ENCODE measurements at places on chromosomes 12 and 14.

GRCh38 chr12:59735231-59735630 lies 139.4 kb downstream of the SLC16A7 start:
- DNase-seq = no peak

GRCh38 chr12:89328151-89329030 lies 23.9 kb downstream of the DUSP6 start:
- no peak for DNase-seq

DNA sequence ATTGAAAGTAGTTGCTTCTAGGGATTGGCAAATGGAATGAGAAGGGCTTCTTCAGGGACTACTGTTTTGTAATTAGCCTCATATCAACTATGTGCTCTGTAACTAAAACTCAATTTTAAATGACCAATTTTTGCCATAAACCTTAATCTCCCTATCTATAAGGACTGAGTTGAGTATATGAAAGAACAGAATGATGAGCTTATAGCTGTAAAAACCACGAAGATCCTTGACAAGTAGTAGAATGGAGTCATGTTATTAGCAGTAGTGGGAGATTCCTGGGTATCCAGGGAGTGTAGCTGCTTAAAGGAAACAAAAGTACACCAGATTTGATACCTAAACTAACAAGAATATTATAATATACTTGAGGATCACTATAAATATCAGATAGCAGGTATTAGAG lies 28.0 kb downstream of the LGALS3 start:
- DNase-seq = no peak

DNA sequence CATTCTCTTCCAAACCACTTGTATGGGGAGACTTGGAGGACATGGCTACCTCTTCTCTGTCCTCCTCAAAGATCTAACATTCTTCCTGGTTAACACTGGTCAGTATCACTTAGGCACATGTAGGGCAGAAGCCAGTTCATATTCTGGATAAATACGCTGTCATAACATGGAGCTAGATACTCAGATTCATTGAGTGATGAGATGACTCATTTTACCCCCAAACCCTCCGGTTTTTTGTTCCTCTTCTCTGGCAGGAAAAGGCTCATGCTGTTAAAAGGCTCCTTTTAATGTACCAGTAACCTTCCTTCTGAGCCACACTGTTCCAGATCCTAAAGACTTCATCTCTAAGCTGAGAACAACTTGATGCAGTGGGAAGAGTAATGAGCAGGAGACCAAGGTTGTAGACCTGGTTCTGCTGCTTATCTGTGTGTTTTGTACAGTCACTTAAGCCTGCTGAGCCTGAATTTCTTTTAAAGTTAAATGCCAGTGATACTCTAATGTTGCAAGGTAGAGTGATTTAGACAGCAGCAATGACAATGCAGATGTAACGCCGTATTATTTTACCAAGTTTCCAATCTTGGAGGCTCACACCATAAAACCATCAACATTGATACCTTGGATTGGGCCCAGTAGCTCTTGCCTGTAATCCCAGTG lies 57.3 kb upstream of the ELK3 start:
- no peak for DNase-seq

DNA sequence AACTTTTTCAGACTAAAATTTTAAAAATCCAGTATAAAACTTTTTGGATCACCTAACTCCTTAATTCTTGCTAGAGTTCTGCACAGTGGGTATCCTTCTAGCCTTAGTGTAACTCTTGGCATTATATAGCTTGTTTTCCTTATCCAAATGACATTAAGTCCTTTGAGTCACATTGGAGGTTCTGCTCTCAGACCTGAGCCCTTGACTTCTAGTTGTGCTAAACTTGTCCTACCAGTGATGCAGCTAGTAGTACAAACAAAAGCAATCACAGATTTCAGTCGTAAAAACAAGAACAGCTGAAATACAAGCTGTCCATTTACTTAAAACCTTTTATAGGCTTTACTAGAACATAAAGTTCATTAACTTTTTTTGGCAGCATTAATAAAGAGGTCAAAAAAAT lies 10.5 kb downstream of the ZBTB1 start:
- DNase-seq = no peak

DNA sequence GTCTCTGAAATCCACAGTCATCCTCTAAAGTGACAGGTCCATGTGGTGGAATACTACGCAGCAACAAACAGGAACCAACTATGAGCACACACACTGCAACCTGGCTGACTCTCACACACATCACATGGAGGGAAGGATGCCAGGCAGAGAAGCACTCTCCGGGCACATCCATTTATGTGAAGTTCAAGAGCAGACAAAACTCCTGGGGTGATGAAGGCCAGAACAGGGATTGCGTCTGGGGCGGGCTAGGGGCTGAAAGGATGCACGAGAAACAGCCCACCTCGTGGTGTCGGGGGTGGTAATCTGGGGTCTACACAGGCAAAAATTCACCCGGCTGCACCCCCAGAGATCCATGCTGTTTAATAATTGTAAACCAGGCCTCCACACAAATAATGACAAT lies 100.2 kb downstream of the DICER1 start:
- no peak for DNase-seq

DNA sequence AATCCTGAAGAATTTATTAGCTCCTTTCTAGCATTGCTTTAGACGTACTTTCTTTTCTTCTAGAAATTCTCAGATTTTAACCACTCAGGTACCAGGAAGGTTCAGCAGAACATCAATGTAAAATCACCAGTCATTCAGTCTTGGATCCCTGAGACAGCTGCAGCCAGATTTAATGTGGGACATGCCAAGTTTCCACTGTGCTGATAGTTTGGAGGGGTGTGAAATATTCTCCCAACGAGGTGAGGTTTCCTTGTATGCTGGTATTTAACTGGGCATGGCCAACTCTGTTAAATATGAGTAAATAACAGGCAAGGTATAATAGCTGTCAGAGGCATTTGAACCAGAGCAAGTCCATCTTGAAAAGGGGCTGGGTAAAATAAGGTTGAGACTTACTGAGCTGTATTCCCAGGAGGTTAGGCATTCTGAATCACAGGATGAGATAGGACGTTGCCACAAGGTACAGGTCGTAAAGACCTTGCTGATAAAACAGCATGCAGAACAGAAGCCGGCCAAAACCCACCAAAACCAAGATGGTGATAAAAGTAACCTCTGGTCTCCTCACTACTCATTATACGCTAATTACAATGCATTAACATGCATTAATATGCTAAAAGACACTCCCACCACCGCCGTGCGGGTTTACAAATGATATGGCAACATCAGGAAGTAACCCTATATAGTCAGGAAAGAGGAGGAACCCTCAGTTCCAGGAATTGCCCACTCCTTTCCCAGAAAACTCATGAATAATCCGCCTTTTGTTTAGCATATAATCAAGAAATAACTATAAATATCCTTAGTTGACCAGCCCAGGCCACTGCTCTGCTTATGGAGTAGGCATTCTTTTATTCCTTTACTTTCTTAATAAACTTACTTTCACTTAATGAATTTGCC lies 75.2 kb upstream of the RASSF8 start:
- no peak for DNase-seq

DNA sequence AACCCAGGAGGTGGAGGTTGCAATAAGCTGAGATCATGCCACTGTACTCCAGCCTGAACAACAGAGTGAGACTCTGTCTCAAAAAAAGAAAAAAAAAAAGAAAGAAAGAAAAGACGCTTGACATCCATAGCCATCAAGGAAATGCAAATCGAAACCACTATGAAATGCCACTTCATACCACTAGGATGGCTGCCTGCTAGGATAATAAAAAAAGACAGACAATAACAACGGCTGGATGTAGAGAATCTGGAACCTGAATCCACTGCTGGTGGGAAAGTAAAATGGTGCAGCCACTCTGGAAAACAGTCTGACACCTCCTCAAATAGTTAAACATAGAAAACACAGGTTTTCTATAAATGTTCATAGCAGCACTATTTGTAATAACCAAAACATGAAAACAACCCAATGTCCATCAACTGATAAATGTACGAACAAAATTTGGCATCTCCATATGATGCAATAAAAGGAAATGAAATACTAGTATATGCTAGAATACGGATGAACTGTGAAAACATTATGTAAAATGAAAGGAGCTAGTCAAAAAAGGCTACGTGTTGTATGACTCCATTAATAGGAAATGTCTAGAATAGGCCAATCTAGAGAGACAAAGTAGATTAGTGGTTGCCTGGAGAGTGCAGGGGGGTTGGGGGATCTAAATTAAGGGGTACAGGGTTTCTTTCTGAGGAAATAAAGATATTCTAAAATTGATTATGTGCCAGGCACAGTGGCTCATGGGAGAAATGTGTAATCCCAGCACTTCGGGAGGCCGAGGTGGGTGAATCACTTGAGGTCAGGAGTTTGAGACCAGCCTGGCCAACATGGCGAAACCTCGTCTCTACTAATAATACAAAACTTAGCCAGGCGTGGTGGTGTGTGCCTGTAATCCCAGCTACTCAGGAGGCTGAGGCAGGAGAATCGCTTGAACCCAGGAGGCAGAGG lies 9.7 kb downstream of the WSB2 start:
- DNase-seq = no peak
